ENCODE measurements at places on chromosomes 2 and 18. TPM values are rescaled to one million over a fixed set of nuclear protein-coding genes. Genes with fewer than 3 reads are reported as not detected.

Gene SIX2
- not detected for polyA plus RNA-seq

Gene BCS1L
- polyA plus RNA-seq, result 57.7 TPM

Gene DNAJC10
- 46.7 TPM for polyA plus RNA-seq

Gene NGEF
- polyA plus RNA-seq, result 0.13 TPM

Gene SRD5A2
- polyA plus RNA-seq, result 0.04 TPM

Gene KYNU
- 3.9 TPM for polyA plus RNA-seq

DNA sequence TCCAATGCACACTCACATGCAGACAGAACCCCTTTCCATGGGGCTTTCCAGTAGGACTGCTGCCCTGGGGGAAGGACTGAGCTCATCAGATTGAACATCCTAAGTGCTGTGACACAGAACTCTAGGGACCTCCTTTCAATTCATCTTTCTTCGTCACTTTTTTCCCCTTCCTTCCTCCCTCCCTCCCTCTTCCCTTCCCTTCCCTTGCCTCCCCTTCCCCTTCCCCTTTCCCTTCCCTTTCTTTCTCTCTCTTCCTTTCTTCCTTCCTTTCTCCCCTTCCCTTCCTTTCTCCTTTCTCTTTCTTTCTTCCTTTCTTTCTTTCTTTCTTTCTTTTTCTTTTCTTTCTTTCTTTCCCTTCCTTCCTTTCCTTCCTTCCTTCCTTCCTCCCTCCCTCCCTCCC is 39.6 kb upstream of the GATA6 start:
- no peaks in the 10 kb centered on the region for H3K27me3 ChIP-seq
- no peaks in the 10 kb centered on the region for H3K36me3 ChIP-seq
- no peak for DNase-seq

DNA sequence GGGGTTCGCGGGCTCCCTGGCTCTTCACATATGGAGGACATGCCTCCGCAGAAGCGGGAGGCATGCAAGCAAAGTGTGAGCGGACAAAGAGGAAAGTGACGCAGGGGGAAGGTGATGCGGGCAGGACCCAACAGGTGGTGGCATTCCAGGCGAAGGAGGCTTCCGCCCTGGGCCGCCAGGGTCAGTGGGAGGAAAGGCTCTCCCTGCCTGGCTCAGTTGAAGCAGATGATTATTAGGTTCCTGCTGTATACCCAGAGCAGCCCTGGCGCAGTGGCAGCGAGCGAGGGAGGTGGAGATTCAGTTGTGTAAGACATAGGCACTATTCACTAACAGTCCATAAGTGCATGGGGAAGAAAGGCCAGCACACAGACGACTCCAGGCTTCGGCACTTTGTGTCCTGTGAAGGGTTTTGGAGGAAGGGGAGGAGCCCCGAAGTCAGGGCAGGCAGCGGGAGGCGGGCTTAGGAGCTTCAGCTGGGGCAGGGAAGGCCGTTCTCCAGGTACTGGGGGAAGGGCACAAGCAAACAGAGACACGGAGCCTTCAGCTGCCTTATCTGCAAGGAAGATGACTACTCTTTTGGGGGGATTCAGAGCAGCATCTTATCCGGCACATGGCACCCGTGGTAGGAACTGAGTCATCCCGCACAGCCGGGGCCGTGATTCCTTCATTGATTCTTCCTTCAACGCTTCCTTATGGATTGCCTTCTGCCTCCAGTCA is 89.8 kb downstream of the TGOLN2 start:
- peaks cover 3% of the 10 kb centered on the region for H3K4me1 ChIP-seq
- H3K36me3 ChIP-seq, result no peaks in the 10 kb centered on the region
- peak overlapping the region; percentile 38 for H3K27ac ChIP-seq
- no peaks in the 10 kb centered on the region for H3K27me3 ChIP-seq
- peak; percentile 30 for DNase-seq
- H3K4me3 ChIP-seq, result peak overlapping the region; percentile 35

DNA sequence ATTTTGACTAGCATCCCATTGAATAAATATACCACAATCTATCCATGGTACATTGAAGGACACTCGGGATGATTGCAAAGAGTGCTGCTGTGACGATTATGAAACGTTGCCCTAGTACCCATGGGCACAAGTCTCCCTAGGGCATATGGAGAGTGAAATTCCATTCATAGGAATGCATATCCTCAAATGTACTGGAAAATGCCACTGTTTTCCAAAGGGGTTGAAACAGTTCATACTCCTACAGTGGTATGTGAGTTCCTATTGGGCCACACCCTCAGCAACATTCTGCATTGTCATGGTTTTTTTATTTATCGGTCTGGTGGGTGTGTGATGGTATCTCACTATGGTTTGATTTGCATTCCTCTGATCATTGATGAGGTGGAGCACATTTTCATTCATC is 130.6 kb downstream of the TWIST2 start:
- H3K36me3 ChIP-seq, result no peaks in the 10 kb centered on the region
- no peaks in the 10 kb centered on the region for H3K27me3 ChIP-seq
- H3K27ac ChIP-seq, result no peak overlapping the region
- no peak overlapping the region for H3K4me3 ChIP-seq
- H3K4me1 ChIP-seq, result peaks cover 15% of the 10 kb centered on the region

- no peak overlapping the region for H3K4me3 ChIP-seq
- peaks cover 11% of the 10 kb centered on the region for H3K4me1 ChIP-seq
- no peaks in the 10 kb centered on the region for H3K36me3 ChIP-seq
Observed at GRCh38 chr2:231593666-231594065, 1.0 kb downstream of the TEX44 start.

DNA sequence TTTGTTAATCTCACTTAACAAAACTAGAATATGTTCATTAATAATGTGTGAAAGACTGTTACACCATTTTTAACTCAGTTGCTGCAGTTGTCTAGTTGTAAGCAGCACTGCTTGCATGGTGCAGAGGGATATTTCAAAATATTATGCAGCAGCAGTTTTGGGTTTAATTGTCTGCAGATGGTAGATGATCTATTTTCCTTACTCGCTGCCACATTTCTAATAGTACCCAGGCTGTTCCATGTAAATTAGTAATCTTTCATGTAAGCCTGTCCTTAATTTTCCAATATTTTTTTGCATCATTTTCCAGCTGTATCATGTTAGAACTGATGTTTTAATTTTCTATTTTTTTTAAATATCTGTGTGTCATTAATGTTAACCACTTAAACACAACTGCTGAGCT is 488.1 kb upstream of the RAB12 start:
- peaks cover 35% of the 10 kb centered on the region for H3K4me1 ChIP-seq
- H3K36me3 ChIP-seq, result no peaks in the 10 kb centered on the region
- no peak overlapping the region for H3K27ac ChIP-seq
- no peak overlapping the region for H3K4me3 ChIP-seq
- H3K27me3 ChIP-seq, result no peaks in the 10 kb centered on the region
- no peak for DNase-seq

- H3K36me3 ChIP-seq, result no peaks in the 10 kb centered on the region
- DNase-seq, result peak; percentile 50
- H3K27ac ChIP-seq, result no peak overlapping the region
- no peaks in the 10 kb centered on the region for H3K4me1 ChIP-seq
- H3K27me3 ChIP-seq, result no peaks in the 10 kb centered on the region
- no peak overlapping the region for H3K4me3 ChIP-seq
Observed at GRCh38 chr2:122643725-122644329, 888.4 kb downstream of the TSN start.

- no peak overlapping the region for H3K4me3 ChIP-seq
- no peaks in the 10 kb centered on the region for H3K27me3 ChIP-seq
- DNase-seq, result no peak
- no peak overlapping the region for H3K27ac ChIP-seq
Observed at GRCh38 chr2:231429152-231429551, 33.6 kb downstream of the B3GNT7 start.
